Calu3 (cell line): ENCODE measurements at places on chromosomes 5 and 9. TPM values are rescaled to one million over a fixed set of nuclear protein-coding genes. Genes with fewer than 3 reads are reported as not detected.

DNA sequence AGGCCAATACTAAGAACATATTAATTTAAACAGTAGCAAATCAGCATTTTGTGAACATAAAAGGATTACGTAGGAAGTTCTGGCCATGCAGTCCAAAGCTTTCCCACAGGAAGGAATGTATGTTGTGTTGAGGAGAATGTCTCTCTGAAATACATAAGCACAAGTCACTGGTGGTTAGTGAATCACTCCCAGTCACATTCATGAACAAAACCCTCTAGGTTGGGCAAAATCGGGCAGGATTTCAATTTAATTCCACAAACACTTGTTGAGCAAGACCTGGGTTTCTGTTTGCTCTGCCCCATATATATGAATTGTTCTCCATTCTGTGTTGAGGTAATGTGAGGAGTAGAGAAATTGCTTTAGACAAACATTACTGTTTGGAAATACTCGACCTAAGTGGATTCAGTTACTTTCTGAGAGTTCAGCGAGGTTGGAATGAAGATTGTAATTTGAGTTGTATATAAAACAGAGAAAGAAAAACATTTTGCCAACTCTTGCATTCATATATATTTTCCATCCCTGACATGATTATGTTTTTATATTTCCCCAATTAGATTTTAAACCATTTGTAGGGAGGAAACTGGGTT, 127.6 kb upstream of the RPS23 start:
- DNase-seq: no peak

GRCh38 chr9:2469681-2470221, 151.8 kb upstream of the VLDLR start:
- DNase-seq: peak; percentile 35

DNA sequence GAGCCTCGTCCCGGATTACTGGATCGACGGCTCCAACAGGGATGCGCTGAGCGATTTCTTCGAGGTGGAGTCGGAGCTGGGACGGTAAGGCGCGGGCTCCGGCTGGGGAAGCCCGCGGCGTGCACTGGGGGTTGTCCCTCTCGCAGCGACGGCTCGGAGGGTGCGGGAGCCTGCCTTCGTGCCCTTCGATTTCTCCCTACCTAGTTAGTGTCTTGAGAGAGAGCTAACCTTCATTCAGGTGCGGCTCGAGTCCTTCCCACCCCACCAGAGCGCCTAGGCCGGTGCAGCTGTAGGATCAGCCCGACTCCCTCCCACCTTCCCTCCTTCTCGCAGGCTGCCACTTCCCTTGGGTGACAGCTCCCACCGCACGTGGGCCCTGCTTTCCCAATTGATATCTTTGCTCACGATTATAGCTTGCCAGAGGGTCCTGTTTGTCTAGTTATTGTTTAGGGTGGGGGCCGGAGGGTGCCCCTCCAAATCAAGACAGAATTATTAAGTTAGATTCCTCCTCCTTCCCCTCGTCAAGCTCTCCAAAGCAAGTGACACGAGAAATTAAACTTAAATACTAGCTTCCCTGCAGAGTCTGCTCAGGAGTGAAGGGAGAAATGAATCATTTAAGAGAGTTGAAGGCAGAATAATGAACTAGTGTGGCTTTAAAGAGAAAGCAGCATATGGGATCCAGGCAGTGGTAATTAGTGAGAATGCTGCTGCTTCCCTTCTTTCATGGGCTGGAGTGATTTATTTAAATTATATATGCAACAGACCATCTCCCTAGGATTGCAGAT, 569 bp downstream of the CAMK4 start:
- peak; percentile 24 for DNase-seq

DNA sequence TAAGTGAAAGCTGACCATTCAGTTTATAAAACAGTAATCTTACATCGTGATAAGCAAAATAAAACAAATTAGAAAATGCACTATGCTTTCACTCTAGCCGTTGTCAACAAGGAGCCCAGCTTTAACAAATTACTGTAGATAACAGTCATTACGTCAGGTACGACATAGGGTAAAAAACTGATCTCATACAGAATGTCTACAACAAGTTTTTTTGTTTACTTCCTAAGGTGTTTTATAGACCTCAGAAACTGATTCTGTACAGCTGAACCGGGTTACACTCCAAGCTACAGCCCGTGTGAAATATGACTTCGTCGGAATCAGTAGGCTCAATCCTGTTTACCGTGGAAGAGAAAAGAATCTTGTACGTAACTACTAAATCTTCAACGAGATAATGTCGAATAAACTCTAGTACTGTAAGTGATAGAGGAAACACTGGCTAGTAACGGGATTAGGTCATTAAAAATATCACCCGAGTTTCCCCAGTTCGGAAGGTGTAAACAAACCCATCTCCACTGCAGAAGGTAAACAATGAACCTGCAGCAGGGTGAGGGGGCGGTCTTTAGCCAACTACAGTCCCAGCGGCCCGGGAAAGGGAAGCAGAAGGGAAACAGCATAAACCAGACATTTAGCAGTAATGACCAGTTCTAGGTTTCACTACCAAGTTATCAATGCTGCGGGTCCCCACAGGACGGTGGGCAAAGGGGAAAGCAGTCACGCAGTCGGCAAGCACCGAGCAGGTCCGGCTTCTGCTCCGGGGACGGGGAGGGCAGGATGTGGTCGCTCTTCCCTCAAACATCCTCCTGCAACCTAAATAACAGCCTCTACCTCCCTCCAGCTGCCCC, 1.1 kb downstream of the RICTOR start:
- peak; percentile 56 for DNase-seq

LIX1 gene
- total RNA-seq: not detected in 2 replicates

GRCh38 chr9:127890053-127890452, 9.3 kb downstream of the ST6GALNAC6 start:
- no peak for DNase-seq

DNA sequence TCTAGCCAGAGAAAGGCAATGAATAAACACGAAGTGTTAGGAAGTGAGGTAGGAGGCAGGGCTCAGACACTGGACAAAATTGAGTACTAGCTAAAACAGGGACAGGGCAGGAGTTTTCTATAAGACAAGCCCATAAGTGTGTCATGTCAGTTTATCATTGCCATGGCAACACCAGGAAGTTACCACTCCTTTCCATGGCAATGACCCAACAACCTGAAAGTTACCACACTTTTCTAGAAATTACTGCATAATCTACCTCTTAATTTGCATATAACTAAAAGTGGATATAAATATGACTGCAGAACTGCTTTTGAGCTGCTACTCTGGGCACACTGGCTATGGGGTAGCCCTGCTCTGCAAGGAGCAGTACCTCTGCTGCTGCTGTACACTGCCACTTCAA, 442.5 kb upstream of the COX7C start:
- DNase-seq: peak; percentile 45

IL4 gene
- not detected in 2 replicates for total RNA-seq

GRM6 gene
- total RNA-seq: not detected in 2 replicates

DNA sequence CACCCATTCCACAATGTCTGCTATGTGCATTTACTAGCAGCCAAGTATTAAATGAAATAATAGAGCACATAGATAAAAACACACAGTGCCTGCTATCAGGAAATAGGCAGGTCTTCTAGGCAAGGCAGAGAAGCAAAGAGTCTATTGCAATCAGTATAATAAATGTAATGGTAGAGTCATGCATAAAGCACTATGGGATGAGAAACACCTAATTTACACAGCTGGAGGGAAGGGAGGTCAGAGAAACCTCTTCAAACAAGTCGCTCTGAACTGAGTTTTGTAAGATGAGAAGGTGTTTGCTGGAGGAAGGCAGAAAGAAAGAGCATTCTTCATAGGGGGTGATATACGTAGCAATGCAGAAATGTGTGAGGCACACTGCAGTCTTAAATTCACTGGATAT, 341.0 kb upstream of the DMAC1 start:
- no peak for DNase-seq

DNA sequence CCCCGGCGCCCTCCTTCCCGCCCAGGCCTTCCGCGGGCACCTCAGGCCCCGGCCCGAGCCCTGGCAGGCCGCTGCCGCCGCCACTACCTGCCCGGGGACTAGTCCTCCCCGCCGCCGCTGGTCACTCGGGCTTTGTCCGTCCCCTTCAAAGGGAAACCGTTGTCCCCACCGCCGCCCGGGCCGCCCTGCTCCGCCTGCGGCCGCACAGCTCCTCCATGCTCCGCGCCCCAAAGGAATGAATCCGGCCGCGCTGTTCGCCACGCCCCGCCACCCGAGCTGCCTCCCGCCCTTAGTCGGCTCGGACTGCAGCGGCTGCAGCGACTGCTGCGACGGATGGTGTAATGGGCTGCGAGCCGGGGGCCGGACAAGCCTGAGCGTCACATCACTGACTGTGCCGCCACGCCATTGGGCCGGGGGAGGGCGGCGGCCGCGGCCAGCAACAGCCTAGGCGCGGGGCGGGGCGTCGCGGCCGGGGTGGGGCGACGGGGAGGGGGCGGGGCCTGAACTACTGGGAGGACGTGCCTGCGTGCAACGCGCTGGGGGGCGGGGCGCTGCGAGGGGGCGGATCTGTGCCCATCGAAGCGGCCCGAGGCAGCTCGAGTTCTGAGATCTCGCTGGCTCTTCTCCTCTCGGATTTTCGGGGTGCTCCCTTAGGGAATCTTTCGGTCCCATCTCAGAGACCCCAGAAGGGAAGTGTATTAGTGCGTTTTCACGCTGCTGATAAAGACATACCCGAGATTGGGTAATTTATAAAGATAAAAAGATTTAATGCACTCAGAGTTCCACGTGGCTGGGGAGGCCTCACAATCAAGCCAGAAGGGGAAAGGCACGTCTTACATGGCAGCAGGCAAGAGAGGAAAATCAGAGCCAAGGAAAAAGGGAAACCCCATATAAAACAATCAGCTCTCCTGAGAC, at the start of gene FEM1C:
Gene FEM1C, minus strand, starts transcription at position 340 of the 915 bp plus-strand sequence. CDS start 1,282 bp downstream, outside the sequence.
- peak; percentile 99 for DNase-seq

DNA sequence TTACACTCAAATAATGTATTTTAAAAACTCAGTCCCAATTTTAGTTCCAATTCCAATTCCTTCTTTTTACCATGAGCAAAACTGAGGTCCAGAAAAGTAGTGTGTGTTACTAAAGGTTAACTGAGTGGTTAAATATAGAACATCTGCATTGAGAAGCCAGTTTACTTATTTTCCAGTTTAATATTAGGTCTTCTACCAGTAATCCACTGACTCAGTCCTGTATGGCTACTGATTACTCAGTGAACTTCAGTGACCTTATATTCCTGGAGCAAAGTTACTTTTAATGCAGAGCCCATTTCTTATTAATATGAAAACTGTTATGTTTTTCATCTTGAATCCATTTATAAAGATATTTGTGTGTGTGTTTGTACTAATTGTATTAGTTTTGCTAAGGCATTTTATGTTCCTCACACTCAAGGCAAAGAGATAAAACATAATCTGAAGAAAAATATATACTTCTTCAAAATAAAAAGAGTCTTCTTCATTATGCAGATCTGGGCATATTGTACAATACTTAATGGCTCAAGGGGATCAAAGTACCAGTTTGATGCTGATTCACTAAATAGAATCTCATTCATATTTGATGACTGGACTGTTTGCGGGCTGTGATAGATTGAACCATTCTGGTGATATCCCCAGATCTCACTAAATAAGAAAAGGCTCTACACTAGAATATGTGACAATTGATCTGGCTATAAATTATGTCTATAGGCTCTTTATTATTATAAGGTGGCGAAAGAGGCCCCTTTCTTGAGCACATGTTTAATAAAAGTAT, 60.8 kb downstream of the DMXL1 start:
- no peak for DNase-seq

MARCOL gene
- not detected in 2 replicates for total RNA-seq

DNA sequence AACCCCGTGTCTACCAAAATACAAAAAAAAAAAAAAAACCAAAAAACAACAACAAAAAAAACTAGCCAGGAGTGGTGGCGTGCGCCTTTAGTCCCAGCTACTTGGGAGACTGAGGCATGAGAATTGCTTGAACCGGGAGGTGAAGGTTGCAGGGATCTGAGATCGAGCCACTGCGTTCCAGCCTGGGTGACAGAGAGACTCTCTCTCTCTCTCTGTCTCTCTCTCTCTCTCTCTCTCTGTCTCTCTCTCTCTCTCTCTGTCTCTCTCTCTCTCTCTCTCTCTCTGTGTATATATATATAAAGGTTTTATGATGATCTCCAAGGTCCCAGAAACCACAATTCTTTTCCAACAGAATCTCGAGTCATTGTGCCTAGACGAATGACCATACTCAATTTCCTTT, 18.8 kb upstream of the ANKRD33B start:
- no peak for DNase-seq

STC2 gene
- 48.3 and 60.4 TPM in 2 replicates for total RNA-seq

DNA sequence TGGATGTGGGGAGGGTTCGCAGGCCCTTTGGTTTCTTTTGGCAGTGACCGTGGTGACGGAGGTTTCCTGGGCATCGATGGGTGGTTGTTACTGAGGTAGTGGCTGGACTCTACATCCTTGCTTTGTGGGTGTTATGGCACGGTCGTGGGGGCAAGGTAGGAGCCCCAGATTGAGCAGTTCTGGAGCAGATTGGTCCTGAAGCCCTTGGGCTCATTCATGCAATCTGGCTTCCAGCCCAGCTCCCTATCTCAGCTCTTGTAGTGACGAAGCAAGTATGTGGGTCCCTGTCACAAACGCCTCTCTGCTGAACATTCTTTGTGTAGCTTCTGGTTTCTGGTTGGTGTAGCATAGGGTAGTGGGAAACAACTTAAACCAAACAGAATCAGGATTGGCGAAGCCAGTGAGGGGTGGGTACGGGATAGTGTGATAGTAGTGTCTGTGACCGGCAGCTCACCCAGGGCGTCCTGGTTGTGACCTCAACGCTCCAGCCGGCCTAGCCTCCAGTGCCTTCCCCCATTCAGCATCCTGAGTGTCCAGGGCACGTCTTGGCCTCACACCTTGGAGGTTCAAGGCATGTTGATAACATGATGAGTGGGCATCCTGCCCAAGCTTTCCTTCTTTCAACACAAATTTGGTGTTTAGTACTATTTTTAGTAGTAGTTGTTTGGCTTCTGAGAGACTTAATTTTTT, 2.9 kb downstream of the NDUFS6 start:
- DNase-seq: no peak

DNA sequence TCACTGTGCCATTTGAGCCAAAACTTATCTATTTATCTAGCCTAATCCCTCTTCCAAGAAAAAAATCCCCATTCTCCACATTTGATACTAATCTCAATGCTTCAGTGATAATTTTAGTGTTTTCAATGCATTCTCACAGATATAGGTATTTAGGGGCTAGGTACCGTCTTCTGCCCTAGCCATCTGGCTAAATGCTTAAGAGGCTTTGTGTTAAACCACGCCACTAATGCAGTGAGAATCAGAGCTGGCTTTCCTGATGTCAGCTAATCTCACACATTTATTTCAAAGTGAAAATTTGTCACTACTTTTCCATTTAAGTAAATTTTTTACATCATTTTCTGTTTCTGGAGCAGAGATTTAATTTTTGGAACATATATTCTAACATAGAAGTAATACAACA, 479.7 kb downstream of the MAN2A1 start:
- no peak for DNase-seq

DNA sequence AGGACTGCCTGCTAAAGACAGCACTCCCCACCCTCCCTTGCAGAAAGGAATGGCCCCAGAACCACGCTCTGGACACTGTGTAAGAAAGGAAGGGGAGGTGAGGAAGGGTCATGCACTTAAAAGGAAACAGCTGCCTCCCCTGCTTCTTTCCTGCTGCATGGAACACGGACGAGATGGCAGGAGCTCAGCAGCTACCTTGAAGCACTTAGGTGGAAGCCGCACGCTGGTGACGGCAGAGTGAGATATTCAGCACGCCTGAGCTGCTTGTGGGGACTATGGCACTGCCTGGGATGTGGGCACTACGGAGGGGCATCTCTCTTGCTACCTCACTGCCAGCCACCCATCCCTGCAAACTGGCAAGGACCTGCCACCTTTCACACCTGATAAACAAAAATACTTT, 101.5 kb downstream of the VAV2 start:
- no peak for DNase-seq

FANCC gene
- 10.1 and 14.5 TPM in 2 replicates for total RNA-seq
